Stimulated activated naive CD4-positive, alpha-beta T cell treated with Interleukin-2 at 50 U/mL for 16 hours (primary cell): ENCODE measurements at places on chromosomes 12 and 14.

DNA sequence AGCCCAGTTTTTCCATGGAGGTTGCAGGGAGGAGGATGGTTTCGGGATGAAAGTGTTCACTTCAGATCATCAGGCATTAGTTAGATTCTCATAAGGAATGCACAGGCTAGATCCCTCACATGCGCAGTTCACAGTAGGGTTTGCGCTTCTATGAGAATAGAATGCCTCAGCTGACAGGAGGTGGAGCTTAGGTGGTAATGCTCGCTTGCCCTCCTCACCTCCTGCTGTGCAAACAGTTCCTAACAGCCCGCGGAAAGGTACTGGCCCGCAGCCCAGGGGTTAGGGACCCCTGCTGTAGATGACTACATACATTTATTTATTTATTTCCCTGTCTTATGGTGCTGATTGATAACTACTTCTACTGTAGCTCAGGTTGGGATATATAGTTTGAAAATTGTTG is 93.2 kb downstream of the FBXO33 start:
- DNase-seq, result no peak

DNA sequence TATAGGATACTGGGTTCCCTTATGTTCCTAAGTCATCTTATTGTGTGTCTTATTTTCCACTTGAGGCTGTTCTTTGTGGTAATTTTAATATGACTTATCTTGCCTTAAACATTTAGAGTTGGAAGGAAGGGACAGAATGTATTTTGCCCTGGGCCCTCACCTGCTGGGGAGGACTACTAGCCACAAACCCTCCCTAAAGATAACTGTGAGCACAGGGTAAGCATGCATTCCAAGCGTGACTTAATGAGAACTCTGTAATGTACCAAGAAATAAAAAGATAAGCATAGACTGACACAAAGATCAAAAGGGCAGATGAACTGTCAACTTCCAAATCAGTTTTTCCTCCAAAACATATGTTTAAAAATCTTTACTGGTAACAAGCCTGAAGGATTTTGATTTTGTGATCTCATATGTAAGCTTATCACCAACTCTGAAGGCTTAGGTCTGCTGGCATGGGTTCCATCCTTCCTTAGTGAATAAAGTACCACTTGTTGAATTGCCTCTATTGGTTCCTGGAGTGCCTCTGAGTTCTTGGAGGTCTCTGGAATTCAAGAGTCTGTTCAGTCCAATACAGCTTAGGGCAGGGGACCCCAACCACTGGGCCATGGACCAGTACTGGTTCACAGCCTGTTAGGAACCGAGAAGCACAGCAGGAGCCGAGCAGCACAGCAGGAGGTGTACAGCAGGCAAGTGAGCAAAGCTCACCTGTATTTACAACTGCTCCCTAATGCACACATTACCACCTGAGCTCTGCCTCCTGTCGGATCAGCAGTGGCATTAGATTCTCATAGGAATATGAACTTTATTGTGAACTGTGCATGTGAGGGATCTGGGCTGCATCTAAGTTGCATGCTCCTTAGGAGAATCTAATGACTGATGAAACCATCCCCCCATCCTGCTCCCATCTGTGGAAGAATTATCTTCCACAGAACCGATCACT is 29.8 kb upstream of the NFYB start:
- no peak for DNase-seq

DNA sequence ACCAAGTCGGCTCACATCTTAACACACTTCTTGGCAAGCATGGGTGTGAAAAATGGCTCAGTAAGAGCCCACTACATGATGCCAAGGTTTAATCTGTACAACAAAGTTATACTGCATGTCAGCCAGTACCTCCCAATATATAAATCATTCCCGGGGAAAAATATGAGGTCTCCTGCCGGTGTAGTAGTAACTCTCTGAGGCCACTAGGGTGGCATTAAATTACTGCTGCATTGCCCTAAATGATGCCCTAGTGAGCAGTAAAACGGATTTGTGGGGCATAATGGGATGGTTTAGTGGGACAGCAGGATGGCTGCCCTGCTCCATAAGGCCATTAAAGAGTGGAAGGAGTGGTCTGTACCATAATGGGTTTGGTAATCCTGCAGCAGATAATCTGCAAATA is 267.7 kb downstream of the MED13L start:
- no peak for DNase-seq

GRCh38 chr12:12922191-12922616 is 29.8 kb downstream of the GPRC5D start:
- no peak for DNase-seq

GRCh38 chr12:125069616-125070015 is 4.4 kb downstream of the AACS start:
- no peak for DNase-seq

DNA sequence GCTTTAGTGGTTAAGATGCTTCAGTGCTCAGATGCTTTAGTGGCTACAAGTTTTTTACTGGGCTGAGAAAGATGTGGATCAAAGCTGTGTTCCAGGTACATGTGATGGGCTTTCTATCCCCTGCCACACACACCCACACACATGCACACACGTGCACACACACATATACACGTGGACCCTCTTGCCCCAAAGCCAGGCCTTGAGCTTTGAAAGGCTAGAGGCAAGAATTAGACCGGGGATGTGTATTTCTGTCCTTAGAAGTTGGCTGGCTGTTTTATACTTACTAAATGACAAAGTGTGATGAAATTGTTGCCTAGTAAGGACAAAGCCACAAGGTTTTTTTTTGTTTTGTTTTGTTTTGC is 376.5 kb downstream of the C12orf75 start:
- DNase-seq, result no peak

DNA sequence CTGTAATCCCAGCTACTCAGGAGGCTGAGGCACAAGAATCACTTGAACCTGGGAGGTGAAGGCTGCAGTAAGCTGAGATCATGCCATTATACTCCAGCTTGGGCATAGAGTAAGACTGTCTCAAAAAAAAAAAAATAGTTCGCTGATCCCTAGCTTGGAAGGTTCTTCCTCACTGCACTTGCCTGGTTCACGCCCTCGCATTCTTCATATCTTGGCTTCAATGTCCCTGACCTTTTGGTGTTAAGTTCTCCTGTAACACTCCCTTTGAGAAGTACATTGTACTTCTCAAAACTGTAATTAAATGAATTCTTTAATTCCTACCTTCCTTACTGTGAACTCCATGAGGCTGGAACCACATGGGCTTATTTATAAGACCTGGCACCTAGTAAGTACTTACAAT is 16.5 kb upstream of the TPCN1 start:
- DNase-seq, result no peak

DNA sequence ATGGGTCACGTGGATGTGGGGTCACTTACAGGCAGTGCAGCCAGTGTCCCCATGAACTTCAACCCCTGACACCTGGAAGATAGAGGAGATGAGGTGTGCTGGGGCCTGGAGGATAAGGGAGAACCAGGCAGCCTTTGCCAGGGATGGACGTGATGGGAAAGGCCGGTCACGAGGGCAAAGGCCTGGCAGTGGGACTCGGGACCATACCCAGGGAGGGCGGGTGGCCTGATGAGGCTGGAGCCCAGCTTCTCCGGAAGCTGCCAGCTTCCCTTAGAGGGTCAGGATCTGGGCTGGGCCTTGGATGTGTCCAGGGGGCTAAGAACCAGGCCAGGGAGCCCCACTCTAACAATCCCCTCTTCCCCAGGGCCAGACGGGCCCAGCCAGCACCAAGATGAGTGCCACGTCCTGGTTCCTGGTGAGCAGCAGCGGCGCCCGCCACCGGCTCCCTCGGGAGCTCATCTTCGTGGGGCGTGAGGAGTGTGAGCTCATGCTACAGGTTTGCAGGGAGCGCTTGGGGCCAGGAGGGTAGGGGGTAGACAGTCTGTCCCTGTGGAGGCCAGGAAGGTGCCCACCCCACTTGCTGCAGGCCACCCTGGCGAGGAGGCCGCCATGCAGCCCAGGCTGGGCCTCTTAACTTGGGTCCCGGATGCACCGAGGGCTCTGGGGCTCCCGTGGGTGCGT is 3.1 kb downstream of the CEP170B start:
- DNase-seq, result no peak

DNA sequence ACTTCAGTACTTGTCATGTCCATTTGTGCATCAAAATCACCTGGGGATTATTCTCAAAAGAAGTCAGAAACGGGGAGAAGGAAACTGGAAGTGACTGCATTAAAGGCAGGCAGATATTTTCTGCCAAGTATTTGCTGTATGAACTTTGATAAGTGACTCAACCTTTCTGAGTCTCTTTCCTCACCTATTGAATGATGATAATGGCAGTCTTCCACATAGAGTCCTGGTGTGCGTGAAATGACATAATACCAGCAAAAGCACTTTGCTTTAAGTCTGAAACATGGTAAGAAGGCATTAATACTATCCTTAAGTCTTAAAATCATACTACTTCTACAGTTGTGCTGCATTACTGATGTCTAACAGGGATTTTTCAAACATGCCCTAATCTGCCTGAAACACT is 278.5 kb downstream of the ADAMTS20 start:
- DNase-seq, result no peak

- no peak for DNase-seq
These were observed 2.4 kb downstream of the RNASE8 start for GRCh38 chr14:21059842-21060613.

DNA sequence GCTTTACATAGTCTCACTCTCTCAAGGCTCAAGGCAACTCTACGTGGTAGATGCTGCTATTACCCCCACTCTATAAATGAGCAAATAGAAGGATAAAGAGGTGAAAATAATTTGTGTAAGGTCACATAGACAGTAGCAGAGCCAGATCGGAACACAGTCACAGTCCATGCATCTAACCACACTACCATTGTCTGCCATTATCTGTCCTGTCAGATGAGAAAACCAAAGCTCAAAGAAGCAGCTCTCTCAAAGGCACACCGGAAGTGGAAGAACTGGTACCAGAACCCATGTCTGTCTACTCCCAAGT is 134.4 kb upstream of the NUDT4 start:
- no peak for DNase-seq

DNA sequence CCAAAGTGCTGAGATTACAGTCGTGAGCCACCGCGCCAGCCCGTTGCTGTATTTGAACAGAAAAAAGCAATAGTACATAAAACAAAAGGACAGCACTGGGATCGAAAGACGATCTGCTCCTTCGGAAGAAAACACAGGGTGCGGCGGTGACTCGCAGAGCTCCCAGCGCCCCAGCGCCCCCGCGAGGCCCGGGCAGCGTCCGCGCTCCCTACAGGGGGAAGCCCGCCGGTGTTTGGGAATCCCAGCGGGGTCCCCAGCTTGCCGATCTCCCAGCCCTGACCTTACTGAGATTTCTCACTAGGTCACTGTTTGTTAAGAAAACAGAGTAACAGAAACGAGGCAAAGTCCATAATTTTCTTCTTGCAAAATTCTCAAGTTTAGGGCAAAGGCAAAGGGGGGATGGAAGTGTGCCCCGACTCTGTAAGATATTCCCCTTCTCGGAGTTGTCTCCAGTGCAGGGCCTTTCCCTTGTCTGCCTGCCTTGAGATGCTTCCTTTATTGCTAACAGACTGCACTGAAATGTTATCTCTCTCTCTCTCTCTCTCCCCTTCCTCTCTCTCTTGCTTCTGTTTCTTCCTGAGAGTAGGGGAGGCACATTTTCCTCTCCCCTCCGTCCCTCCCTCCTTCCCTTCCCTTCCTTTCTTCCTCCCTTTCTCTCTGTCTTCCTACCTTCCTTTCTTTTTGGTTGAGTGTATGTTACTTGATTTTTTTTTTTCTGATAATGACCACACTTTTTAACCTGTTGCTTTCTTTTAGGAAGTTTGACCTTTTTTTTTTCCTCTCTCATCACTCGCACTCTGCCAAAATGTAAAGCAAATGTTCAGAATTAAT is 91.9 kb downstream of the TMEM30B start:
- no peak for DNase-seq

DNA sequence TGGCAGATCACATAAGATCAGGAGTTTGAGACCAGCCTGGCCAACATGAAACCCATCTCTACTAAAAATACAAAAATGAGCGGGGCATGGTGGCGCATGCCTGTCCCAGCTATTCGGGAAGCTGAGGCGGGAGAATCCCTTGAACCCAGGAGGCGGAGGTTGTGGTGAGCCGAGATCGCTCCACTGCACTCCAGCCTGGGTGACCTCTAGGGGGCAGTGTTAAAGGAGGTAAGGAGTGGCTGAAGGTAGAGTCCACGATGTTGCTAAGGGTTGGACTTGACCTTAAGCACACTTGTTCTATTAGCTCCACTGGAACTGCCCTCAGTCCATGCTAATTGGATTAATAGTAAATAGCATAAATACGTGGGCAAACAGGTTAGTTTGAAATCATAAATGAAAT is 62.4 kb upstream of the PSMC1 start:
- no peak for DNase-seq

DNA sequence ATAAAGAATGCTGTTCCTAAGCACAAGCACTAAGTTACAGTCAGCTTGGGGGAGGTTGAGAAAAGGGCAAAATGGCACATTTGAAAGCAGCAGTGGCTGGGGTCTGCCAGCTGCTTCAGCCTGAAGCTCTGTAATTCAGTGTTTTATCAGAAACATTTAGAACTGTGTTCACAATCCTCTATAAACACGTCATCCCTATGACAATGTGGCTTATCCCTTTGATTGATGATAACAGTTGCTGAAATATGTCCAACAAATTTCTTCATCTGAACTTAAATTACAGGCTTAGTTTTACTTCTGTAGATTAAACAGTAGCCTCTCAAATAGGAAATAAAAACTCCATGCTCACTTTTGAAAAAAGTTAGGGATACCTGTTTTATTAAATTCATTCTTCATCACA is 108.8 kb downstream of the VEZT start:
- DNase-seq, result no peak

GRCh38 chr12:65517656-65518210 is 239.2 kb downstream of the MSRB3 start:
- DNase-seq, result no peak

GRCh38 chr12:59459966-59460660 is 135.7 kb upstream of the SLC16A7 start:
- no peak for DNase-seq

DNA sequence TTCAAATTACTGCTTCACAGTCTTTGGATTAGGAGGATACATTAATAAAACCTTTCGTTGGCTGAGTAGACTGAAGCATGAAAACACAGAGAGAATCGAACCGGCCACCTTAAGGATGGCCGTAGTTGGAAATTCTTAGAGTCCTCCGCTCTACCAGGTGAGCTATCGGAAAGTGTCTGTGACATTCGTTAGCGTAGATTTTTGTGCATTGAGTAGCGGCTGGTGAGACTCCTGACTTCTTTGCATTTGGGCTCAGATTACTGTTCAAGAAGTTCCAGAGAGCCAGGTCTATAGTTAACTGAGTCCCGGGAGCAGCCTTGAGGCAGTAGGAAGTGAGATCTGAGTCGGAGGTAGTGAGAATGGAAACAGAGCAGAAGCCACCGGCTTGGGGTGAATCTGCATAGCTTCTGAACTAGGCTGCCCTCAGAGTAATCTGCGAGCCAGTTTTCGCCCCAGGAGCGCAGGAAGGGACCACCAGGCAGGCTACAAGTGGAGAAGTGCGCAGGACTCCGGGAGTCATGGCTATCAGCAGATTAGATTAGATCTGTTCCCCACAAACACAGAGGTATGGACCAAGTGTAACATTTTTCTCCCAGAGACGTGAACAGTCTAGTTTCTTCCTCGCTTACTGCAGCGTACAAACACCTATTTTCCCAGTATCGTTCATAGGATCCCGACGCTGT is 11.0 kb downstream of the OR6S1 start:
- DNase-seq, result no peak
